ENCODE measurements at places on chromosomes 7 and 10.

DNA sequence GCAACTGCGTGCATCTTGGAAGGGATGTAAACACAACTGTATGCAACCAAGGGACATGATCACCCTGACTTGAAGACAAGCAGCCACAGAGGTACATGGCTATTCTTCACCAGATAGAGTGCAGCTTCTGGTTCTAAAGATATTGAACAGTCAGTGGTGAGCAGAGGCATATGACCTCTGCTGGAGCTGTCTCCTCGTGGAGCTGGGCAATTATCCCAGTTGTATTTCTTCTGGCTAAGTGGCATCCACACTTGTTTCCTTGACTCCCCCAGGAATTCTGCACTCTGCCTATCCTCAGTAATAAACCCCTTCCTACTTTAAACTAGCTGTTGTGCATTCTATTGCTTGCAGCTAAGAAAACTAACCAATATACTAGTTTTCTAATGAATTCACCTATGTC lies 216.8 kb downstream of the THSD7A start:
- no peak overlapping the region for H3K27ac ChIP-seq
- H3K27me3 ChIP-seq = no peaks in the 10 kb centered on the region
- no peak overlapping the region for H3K4me3 ChIP-seq
- DNase-seq = no peak
- 0 out of 2 replicates have a peak, but pooled peaks cover 4% of the 10 kb centered on the region for H3K4me1 ChIP-seq
- no peaks in the 10 kb centered on the region for H3K36me3 ChIP-seq

DNA sequence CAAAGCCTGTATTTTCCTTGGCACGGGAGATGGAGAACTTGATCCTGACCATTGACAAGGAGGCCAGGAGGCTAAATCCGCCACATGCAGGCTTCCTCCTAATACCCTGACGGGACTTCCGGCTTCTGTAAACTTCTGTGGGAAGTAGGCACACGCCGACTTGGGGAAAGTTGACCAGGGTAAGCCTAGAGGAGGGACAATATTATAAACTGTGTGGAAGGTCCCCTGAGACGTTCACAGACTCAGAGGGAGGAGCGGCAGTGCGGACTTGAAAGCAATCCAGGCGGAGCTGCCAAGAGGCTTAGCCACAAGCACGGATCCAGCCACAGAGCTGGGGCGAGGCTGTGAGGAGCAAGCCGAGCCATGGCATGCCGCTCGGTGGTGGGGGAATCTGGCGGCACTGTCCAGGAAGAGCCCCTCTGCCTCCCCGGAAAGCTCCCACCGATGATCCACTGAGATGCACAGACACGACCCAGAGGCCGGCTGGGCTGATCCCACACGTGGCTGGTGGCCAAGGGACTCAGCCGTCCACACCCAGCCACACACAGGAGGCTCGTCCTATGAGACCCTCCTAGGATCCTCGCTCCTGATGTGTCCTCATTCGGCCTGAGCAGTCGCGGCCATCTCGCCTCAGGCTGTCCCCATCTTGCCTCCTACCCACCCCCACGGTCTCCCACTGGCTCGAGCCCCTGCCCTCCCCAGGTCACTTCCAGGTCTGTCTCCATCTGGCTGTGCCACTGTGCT lies 40.0 kb upstream of the INSIG1 start:
- no peaks in the 10 kb centered on the region for H3K27me3 ChIP-seq
- no peaks in the 10 kb centered on the region for H3K4me1 ChIP-seq
- H3K36me3 ChIP-seq = no peaks in the 10 kb centered on the region
- DNase-seq = no peak
- no peak overlapping the region for H3K27ac ChIP-seq
- H3K4me3 ChIP-seq = no peak overlapping the region

- peak overlapping the region; percentile 24 for H3K27ac ChIP-seq
- no peaks in the 10 kb centered on the region for H3K36me3 ChIP-seq
- DNase-seq = no peak
- peaks cover 6% of the 10 kb centered on the region for H3K4me1 ChIP-seq
- no peaks in the 10 kb centered on the region for H3K27me3 ChIP-seq
Observed at GRCh38 chr7:100632951-100633717, 8.2 kb downstream of the TFR2 start.

DNA sequence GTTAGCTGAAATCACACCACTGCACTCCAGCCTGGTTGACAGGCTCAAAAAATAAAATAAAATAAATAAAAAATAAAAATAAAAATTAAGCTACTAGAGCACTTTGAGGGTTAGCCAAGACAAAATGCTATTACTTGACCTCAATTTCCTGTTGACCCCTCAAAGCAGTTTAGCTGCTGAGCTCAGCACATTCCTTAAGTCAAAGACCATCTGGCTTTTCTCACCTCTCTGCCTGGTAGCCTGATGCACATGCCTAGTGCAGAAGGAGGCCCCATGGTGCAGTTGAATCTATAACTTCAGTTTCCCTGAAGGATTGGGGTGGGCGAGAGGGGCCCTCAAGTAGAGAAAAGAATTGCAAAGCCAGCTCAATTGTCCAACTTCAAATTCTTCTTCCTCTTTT lies 211.1 kb upstream of the GALNT17 start:
- DNase-seq = no peak
- H3K4me3 ChIP-seq = no peak overlapping the region
- H3K27me3 ChIP-seq = no peaks in the 10 kb centered on the region
- H3K36me3 ChIP-seq = no peaks in the 10 kb centered on the region
- H3K4me1 ChIP-seq = no peaks in the 10 kb centered on the region

- no peaks in the 10 kb centered on the region for H3K27me3 ChIP-seq
- no peaks in the 10 kb centered on the region for H3K36me3 ChIP-seq
- H3K4me1 ChIP-seq = peaks cover 15% of the 10 kb centered on the region
- peak; percentile 11 for DNase-seq
- peak overlapping the region; percentile 57 for H3K27ac ChIP-seq
Observed at GRCh38 chr10:6473901-6474370, 106.1 kb downstream of the PRKCQ start.

DNA sequence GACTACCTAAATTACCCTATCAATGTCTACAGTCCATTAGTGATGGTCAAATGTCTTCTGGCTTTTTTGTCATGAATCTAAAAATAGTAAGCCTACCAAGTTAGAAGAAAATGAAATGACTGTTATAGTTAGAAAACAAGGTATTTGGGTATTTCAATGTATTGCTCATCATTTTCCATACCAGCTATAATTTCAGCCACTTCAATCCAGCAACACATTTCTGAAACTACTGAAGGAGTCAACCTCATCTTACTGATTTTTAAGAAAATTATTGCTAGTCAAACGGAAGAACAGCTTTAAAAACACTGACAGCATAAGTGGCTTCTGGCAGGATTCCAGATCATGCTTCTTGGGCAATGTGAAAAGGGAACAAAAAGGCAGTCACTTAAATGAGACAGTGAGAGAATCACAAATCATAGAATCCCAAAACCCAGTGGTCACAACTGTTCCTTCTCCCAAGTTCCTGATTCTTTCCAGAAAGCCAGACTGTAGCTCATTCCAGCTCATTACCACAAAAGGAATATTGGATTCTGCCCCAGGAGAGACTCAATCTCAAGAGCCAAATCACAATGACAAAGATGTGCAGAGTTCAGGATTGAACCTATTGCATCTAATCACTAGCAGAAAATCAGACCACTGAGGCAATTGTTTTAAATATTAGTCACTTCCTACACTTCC lies 61.2 kb upstream of the LRRN3 start:
- peak; percentile 13 for DNase-seq
- no peaks in the 10 kb centered on the region for H3K27me3 ChIP-seq
- H3K4me3 ChIP-seq = no peak overlapping the region
- no peak overlapping the region for H3K27ac ChIP-seq
- no peaks in the 10 kb centered on the region for H3K4me1 ChIP-seq

GRCh38 chr10:6173203-6173602 lies 29.5 kb upstream of the PFKFB3 start:
- no peaks in the 10 kb centered on the region for H3K27me3 ChIP-seq
- H3K36me3 ChIP-seq = peaks cover 3% of the 10 kb centered on the region
- H3K27ac ChIP-seq = no peak overlapping the region
- H3K4me1 ChIP-seq = peaks cover 7% of the 10 kb centered on the region
- DNase-seq = no peak
- no peak overlapping the region for H3K4me3 ChIP-seq

GRCh38 chr10:99266383-99266782 lies 30.7 kb upstream of the HPSE2 start:
- H3K4me3 ChIP-seq = no peak overlapping the region
- no peaks in the 10 kb centered on the region for H3K4me1 ChIP-seq
- H3K27me3 ChIP-seq = no peaks in the 10 kb centered on the region
- no peak for DNase-seq
- H3K36me3 ChIP-seq = no peaks in the 10 kb centered on the region
- no peak overlapping the region for H3K27ac ChIP-seq

- no peaks in the 10 kb centered on the region for H3K4me1 ChIP-seq
- H3K36me3 ChIP-seq = peaks cover 5% of the 10 kb centered on the region
- DNase-seq = no peak
- no peaks in the 10 kb centered on the region for H3K27me3 ChIP-seq
Observed at GRCh38 chr10:42630537-42631134, 7.7 kb downstream of the ZNF33B start.

- DNase-seq = no peak
- no peaks in the 10 kb centered on the region for H3K27me3 ChIP-seq
- no peak overlapping the region for H3K4me3 ChIP-seq
- no peaks in the 10 kb centered on the region for H3K4me1 ChIP-seq
- H3K36me3 ChIP-seq = peaks cover 2% of the 10 kb centered on the region
- H3K27ac ChIP-seq = no peak overlapping the region
Observed at GRCh38 chr7:149427096-149427680, 33.7 kb downstream of the ZNF777 start.

GRCh38 chr7:133601617-133602016 lies 348.7 kb downstream of the EXOC4 start:
- no peak overlapping the region for H3K4me3 ChIP-seq
- H3K27ac ChIP-seq = no peak overlapping the region
- H3K27me3 ChIP-seq = no peaks in the 10 kb centered on the region
- no peak for DNase-seq
- H3K36me3 ChIP-seq = no peaks in the 10 kb centered on the region

DNA sequence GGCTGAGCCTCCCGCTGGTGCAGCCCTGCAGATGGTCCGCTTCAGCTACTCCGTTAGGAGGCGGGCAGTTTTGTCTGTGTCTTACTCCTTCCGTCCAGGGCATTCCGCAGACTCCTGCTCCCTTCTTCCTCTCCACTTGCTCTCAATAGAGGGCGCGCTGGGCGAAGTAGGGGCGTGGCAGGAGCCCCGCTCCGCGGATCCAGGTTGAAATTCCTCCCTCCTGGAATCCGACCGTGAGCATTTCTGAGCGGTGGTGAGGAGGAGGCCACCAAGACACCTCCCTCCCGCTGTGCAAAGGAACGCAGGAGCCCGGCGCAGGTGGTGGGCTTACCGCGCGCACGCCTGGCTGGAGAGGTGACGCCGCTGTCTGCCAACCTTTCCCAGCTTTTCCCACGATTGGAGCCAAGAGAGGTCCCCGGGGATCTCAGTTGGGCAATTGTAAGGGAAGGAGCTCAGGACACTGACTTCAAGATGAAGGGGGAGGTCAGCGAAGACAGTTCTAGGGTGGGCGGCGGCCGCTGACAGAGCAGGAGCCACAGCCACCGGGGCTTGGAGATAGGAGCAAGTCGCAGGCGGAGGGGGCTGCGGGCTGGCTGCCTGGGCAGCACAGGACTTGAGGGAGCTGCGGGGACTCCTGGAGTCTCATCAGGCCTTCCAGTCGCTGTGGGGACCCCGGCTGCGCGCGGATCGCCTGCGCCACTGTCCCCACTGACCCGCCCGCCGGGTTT lies 1011.3 kb downstream of the XPNPEP1 start:
- no peaks in the 10 kb centered on the region for H3K27me3 ChIP-seq
- no peak for DNase-seq
- no peaks in the 10 kb centered on the region for H3K4me1 ChIP-seq
- no peaks in the 10 kb centered on the region for H3K36me3 ChIP-seq

DNA sequence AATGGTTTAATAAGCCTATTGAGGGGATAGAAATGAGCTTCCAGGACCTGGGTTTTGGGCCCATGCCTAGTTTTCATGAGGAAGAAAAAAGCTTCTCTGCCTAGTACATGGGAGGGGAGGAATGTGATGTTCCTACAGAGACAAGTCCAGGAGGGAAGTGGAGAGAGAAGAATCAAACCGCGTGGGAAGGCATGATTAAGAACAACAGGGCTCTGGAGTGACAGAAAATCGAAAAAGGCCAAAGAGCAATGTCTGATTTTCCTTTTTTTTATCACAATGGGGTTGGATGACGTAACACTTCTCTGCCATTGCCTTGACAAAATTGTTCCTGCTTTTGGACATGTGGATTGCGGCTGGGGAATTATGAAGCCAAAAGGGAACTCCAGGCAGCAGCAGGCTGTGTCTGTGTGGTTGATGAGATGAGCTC lies 258.6 kb downstream of the CXCL12 start:
- DNase-seq = no peak
- H3K27ac ChIP-seq = no peak overlapping the region
- H3K4me1 ChIP-seq = no peaks in the 10 kb centered on the region
- no peak overlapping the region for H3K4me3 ChIP-seq
- no peaks in the 10 kb centered on the region for H3K27me3 ChIP-seq

- H3K27ac ChIP-seq = no peak overlapping the region
- no peak overlapping the region for H3K4me3 ChIP-seq
- H3K27me3 ChIP-seq = no peaks in the 10 kb centered on the region
- no peaks in the 10 kb centered on the region for H3K36me3 ChIP-seq
Observed at GRCh38 chr10:126849646-126850045, 55.6 kb upstream of the DOCK1 start.

DNA sequence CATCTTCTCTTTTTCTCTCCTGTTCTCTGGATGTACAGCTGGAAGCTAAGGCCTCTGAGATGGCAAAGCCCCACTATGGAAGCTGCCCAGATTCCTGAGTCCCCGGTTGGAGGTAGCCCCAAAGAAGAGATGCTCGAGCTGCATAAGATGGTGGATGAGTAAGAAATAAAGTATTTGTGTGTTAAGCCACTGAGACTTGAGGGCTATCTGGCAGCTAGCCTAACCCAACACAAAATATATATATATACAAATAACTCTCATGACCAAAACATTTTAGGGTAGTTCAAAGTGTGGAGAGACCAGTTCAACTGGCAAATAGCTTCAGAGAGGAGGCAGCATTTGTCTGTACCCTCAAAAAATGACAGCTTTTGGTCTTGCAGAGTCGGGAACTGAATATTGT lies 72.4 kb upstream of the PDE1C start:
- DNase-seq = no peak
- H3K4me3 ChIP-seq = no peak overlapping the region
- H3K4me1 ChIP-seq = no peaks in the 10 kb centered on the region
- H3K36me3 ChIP-seq = no peaks in the 10 kb centered on the region
- H3K27me3 ChIP-seq = no peaks in the 10 kb centered on the region
- no peak overlapping the region for H3K27ac ChIP-seq

GRCh38 chr7:123770378-123770777 lies 21.6 kb upstream of the WASL start:
- no peak overlapping the region for H3K4me3 ChIP-seq
- DNase-seq = no peak
- H3K4me1 ChIP-seq = no peaks in the 10 kb centered on the region
- H3K36me3 ChIP-seq = no peaks in the 10 kb centered on the region
- no peaks in the 10 kb centered on the region for H3K27me3 ChIP-seq

GRCh38 chr10:44635176-44635575 lies 250.3 kb upstream of the CXCL12 start:
- no peak for DNase-seq
- H3K36me3 ChIP-seq = no peaks in the 10 kb centered on the region
- no peaks in the 10 kb centered on the region for H3K27me3 ChIP-seq
- H3K4me1 ChIP-seq = no peaks in the 10 kb centered on the region
- no peak overlapping the region for H3K4me3 ChIP-seq
- no peak overlapping the region for H3K27ac ChIP-seq
